ENCODE measurements at places on chromosomes 7 and 10. TPM values are rescaled to one million over a fixed set of nuclear protein-coding genes. Genes with fewer than 3 reads are reported as not detected.

Gene CFAP46
- total RNA-seq = 0.41 TPM

Gene ICA1
- total RNA-seq = 8.7 TPM

Gene CNPY1
- not detected for total RNA-seq

Gene TMEM254
- total RNA-seq = 18.0 TPM

DNA sequence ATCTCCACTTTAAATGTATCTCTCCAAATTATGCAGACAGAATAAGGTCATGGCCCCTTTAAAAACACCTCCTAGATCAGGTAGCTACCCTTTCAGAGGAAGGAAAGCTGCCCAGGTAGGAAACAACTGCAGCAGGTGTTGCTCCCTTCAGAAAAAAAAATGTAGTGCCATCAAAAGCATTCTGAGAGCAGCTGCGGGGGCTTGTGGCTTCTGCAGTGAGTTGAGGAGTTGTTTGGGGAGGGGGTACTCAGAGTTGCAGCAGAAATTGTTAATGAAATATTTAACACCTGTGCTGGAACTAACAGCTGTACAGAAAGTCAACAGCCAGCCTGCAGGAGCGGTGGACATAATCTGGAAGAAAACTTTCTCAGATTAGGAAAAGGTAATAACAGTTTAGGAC is 24.0 kb downstream of the CDHR3 start:
- no peak for DNase-seq

DNA sequence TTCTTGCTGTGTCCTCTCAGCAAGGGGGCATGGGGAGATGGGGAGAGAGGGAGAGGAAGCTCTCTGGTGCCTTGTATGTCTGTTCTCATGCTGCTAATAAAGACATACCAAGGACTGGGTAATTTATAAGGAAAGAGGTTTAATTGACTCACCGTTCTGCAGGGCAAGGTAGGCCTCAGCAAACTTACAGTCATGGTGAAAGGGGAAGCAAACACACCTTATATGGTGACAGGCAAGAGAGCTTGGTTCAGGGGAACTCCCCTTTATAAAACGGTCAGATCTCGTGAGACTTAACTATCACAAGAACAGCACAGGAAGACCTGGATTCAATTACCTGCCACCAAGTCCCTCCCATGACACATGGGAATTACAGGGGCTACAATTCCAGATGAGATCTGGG is 464.7 kb upstream of the CELF2 start:
- DNase-seq = no peak

GRCh38 chr10:123270806-123271205 is 116.6 kb downstream of the BUB3 start:
- DNase-seq = no peak

DNA sequence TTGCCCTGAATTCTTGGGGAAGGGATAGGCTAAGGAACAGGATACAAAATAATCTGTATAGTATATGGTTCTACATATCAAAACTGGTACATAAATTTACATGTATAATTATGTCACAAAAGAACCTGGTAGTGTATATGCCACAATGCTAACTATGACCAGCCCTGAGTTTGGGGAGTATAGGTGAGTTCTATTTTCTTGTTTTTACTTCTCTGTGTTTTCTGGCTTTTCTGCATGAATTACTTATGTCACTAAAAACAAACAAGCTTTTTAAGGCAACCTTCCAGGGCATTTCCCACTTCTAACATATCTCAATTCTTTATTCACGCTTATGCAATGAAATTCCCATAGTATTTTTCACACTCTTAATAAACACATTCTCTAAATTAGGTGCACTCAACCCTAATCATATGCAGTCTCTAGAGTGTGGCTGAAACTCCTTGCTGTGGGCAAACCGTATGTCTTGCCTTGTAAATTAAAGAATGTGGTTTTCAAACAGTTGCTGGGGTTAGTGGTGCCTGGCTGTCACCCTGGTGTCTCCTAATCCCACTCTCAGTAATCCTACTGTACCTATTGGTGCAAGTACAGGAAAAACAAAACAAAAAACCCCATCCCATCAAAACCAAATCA is 14.0 kb upstream of the INSIG1 start:
- no peak for DNase-seq

DNA sequence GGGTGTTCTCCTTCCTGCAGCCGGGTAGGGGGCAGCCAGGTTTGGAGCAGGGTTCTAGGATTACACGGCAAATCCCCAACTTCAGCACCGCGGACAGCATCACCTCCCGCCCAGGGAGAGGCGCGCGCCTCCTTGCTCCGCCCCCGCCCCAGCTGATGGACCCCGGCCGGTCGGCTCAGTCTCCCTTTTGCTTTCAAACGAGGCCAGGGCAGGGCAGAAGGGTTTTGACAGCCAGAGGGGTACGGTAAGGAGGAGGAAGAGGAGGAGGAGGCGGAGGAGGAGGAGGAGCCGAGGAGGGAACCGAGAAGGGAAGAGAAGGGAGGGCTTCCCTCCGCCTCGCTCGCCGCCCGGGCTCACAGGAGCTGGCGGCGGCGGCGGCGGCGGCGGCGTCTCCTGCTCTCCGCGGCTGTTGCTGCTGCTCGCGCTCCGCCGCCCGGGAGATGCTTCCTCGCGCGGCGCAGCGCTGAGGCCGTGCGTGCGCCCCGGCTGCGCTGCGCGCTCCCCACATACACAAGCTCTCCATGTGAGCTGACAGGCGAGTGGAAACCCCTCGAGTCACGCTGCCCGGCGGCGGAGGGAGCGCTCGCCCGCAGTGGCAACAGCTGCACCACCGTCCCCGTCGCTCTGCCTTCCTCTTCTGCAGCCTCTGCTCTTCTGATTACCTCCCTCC is 615 bp upstream of the CNTNAP2 start:
- no peak for DNase-seq

DNA sequence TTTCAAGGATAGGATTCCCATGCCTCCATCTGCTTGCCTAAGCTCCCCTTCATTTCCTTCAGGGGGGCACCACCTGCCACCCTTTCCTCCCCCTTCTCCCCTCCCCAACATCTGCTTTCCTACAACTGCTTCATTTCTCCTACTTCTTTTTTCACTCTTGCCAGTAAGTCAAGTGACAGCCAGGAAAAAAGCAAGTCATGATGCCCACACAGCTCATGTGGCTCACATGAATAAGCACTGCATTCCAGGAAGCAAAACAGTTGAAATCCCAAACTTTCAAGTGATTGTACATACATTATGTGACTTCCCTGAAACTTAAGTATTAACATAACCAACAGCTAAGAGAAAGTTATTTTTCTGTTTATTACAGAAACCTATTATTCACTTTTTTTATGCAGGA is 78.6 kb downstream of the TNS3 start:
- DNase-seq = no peak

DNA sequence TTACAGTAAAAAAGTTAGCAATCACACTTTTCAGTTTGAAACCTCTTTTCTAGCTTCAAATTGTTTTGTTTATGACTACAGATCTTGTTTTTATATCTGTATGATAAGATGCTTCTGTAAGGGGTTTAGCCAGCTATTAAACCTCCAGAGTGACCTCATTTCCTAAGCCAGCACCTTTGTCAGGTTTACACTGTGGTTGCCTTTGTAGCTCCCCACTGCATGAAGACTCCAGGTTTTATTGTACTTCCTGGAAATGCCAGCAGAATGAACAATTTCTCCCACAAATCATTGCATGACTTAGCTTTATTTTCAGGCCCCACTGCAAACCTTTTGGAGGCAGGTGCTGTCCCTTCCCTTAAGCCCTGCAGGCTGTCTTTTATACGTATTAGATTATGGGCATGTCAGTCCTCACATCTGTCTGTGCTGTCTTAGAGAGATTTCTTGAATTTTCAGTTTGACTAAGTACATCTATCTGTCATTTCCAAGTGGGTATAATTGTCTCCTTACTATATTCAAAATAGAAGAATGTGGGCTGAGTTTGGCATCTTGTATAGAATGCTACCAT is 8.2 kb upstream of the AGR3 start:
- DNase-seq = no peak

- no peak for DNase-seq
Observed at GRCh38 chr10:116660860-116661259, 40.1 kb downstream of the PNLIPRP2 start.

- no peak for DNase-seq
Observed at GRCh38 chr10:98623176-98623575, 176.4 kb upstream of the HPS1 start.

- no peak for DNase-seq
Observed at GRCh38 chr7:28840592-28840995, 117.5 kb downstream of the TRIL start.

DNA sequence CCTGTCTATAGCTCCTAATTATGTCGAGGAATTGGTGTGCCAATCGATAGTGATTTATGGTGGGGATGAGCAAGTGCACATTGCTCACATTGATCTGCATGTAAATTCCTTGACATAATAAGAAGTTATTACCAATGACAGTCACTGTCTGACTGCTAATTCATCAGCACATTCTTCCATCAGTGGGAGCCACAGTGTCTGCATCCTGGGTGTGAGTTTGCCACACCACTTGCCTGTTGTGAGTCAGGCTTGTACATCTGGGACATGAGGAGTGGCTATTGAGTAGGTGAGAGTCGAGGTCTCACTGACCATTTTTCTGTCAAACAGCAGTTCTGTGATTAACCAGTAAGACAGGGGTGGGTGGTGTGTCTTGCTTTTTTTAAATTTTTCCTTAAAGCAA is 263.4 kb downstream of the LRMDA start:
- no peak for DNase-seq

GRCh38 chr10:93412801-93413200 is 69.3 kb downstream of the MYOF start:
- no peak for DNase-seq

DNA sequence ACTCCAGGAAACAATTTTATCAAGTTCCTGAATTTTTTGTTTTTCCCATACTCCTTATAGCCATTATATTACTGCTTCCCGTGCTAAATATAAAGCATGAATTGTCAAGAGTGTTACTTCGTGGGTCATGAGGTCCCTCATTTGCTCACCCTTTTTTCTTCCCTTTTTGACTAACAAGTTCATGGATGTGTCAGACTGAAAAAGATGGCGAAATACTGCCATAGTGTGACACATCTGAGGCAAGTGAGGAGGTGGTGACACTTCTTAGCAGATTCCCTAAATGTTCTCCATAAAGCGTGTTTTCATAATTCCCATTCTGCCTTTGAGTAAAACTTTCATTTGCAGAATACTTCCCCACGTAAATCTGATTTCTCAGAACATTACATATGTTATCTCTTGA is 269.6 kb upstream of the FZD1 start:
- no peak for DNase-seq

DNA sequence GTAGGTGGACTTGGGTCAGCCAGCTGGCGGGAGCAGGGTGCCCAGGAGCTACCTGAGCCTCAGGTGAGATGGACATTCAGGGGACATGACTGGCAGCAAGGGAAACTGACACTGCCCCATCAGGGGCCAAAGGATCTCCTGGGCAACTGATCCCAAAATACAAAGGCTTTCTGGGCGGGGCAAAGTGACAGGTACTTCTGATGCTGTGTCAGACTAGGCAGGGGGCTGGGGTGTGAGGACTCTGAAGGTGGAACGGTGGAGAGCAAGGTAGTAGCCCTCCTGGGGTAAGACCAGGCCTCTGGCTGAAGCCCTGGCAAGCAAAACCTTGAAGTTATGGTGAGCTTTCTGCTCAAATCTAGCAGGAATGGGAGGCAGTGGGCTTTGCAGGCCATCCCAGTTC is 4.4 kb downstream of the OPN4 start:
- DNase-seq = no peak

- no peak for DNase-seq
Observed at GRCh38 chr7:147759327-147759943, 831.1 kb upstream of the C7orf33 start.

DNA sequence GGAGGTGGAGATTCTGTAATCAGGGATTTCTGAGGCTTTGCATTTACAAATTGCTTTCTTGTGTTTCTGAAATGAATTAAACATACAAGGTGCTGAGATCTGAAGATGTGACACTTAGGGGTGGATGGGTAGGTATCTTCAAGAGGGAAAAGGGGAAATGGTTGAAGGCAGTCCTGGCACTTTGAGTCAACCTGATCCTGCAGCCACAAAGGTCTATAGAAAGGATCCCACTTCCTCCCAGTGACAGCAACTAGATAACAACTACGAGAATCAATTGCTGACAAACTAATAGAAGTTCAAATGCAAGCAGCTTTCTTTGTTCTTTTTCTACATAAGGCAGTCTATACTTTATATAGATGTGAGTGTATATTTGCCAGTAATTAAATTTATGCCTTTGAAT is 553.3 kb downstream of the MDFIC start:
- DNase-seq = no peak

DNA sequence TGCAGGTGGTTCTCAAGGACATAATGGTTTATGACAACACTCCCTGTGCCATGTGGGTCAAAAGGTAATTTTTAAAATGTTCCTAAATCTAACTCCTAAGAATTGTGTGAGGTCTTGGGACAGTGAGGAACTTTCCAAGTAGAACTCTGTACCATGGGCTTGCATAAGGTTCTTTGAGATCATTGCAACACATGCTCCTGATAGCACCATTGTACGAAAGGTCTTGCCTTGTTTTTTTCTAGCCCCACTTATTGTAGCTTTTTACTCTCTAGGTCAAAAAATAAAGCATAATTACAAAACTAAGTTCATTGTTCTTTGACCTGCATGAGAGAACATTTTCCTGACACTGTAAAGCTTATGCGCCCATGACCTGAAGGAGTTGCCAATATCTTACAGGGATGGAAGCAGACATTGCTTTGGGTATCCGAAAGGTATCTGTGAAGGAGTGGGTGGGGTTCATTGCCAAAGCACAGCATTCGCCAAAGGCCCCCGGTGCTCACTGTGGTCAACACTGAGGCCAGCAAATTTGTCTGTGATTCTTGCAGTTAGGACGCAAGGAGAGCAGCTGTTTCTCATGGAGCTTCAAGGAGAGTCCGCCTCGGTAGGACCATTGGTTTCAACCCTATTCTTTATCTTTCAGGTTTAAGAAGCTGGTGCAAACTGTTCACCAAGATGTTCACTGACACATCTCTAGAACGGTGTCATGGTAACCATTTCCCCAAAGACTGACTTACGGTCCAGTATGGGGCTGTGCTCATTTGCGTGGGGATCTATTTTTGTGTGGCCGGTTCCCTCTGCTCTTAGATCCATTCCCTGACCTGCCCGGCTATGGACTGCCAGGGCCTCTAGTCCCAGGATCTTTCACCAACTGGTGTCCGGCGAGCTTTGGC is 7.6 kb upstream of the PRKAG2 start:
- DNase-seq = peak; percentile 37

DNA sequence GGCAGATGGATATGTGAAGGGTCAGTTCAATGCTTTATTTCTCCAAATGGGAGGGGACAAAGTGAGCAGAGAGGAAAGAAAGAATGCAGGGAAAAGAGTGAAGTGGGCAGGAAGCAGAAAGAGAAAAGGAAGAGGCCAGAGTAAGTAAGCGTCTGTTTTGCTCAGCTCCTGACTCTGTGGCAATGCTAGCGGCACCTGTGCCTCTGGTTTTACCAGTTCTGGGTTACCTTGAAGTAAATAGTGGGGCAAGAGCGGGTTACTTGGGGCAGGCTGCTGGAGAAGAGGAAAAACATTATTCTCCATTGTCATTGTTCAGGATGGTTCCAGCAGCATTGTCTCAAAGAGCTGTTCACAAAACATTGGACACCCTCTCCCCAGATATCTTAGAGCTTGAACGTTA is 1.9 kb downstream of the TAS2R40 start:
- no peak for DNase-seq

All from sigmoid colon (tissue), 7 donors.